HepG2 (cell line): ENCODE measurements at places on chromosomes 3 and 15. TPM values are rescaled to one million over a fixed set of nuclear protein-coding genes. Genes with fewer than 3 reads are reported as not detected.

GRCh38 chr15:41169781-41170180, 53.7 kb upstream of the INO80 start:
- DNase-seq: no peak

GRCh38 chr15:79615754-79616153, 183.6 kb downstream of the MINAR1 start:
- no peak for DNase-seq

GRCh38 chr3:58094657-58095056, 86.4 kb downstream of the FLNB start:
- DNase-seq: no peak

The KCNAB1 gene
- not detected in 2 replicates for total RNA-seq

DNA sequence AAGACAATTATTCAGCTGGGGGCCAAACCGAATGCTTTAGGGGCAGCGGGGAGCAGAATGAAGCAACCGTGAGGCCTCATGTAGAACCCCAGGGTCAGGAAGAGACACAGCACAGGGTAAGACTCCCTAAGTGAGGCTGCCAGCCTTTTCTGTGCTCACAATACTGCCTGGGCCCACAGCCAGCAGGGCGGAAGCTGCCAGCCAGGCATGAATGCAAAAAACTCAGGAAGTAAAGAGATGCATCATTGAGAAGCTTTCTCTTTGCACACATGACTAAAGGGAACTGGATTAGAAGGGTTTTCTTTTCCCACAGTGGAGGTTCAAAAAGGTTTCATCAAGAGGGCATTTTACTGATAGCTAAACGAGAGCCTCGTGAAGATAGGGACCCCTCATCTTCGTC, 33.3 kb downstream of the CA12 start:
- DNase-seq: no peak

The HACD2 gene
- total RNA-seq: 36.0 and 47.0 TPM in 2 replicates

The SOX14 gene
- total RNA-seq: not detected in 2 replicates

DNA sequence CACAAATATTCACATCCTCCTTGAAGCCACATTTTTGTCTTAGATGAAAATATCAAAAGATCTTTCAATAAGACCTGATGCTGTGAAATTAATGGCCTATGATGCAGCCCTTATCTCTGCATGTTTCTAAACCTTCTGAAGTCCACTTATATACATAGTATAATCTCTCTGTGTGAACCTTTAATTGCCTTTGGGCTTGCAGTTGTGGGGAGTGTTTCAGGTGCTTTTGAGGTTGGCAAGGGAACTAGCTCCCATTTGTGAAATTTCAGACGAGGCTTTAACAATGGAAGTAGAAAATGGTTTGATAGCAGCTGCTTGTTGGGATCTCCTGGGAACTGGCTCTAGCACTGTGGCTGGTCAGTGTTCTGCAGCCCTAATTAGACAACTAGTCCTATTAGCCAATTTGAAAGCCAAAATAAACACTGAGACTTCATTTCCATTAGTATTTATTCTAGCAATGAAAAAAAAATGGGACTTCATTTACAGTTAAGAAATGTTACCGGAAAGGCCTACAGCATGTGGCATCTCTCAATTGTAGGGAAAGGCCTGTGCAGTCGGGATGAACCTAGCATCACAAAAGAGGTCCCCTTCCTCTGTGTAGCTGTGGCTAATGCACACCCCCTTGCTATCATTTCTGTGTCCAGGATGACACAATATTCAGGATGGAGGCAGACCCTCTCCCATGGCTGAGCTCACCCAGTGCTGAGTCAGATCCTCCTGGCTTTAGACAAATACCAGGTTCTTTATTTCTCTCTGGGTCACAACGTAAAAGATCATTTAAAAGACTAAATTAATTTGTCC, 140.7 kb upstream of the TRIM42 start:
- no peak for DNase-seq

DNA sequence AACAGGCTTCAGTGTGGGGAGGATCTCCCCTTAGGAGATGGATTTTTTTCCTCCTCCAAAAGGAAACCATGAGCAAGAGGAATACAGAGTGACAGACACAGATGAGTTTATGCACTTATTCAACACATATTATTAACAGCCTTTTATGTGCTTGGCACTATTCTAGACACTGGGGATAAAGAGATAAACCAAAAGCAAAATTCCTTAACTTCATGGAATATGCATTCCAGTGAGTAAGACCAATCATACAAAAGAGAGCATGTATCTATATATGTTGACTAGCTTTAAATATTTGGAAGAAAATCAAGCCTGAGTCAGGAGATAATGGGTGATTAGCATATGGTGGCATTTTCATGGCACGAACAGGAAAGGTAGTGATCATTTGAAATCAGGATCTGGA, 284.4 kb upstream of the RASGRP1 start:
- DNase-seq: no peak

DNA sequence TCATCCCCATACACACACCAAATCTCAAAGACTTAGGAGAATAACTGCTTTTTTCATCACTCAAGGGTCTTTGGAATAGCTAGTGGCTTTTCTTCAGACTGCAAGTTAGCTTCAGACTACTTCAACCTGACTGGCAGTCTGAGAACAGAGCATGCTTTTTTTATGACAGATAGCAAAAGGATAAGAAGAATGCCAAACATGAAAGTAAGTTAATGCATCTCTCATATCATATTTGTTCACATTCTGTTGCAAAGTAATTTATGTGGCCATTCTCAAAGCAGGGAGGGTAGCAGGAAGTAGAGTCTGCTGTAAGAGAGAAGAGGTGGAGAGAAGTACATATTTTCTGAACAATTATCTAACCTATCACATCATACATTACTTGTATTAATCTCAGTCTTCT, 544.4 kb downstream of the ZPLD1 start:
- DNase-seq: no peak

DNA sequence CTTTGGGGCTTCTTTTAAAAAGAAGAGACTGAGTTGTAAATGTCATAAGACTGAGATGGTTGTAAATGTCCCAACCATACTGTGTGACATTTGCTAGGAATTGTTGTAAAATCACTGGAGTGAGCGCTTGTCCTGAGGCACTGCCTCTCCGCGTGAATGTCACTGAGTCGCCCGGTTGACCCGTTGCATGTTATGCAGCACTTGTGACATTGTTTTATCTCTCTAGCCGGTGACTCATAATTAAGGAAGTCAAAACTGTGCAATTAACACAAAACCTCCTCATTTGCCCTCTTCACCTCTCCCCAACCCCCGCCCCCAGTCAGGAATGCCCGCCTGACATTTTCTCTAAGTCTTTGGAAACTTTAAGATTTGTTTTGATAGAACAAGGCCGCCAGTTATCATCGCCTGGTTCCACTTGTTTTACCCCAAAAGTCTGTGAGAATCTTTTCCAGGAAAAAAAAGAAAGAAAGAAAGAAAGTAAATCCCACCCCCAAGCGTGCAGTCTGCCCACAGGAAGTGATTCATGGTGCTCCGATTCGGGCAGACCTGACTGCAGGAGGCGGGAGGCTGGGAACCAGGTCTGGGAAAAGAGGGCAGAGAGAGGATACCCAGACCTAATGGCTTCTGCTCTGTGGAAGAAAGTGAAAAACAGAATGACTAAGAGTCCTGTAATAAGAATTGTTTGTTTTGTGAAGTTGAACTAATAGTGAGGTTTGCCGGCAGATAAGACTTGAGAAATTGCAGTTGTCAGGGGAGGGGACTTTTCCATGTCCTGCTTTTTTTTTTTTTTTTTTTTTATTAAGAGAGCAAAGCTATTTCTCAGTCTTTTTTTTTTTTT, 84.8 kb downstream of the SMAD3 start:
- DNase-seq: peak; percentile 94

DNA sequence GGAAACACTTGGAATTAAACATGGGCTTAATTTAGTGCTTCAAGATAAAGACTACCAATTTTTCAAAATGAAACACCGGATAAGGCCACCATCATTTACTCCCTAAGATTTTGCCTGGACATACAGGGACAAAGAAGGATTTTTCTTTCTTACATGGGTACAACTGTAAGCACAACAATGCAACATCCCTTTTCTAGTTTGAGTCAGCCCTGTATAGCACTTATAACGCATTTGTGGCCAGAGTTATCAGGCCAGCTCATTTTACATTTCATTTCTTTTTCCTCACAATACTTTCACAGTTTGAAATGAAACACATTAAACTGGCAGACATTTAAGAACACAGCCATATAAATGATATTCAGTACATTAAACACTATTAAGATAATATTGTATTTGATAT, 9.8 kb upstream of the SUCNR1 start:
- no peak for DNase-seq

GRCh38 chr3:184525337-184526087, 36.1 kb upstream of the EPHB3 start:
- no peak for DNase-seq

GRCh38 chr3:42518800-42519567, 16.5 kb downstream of the VIPR1 start:
- no peak for DNase-seq

DNA sequence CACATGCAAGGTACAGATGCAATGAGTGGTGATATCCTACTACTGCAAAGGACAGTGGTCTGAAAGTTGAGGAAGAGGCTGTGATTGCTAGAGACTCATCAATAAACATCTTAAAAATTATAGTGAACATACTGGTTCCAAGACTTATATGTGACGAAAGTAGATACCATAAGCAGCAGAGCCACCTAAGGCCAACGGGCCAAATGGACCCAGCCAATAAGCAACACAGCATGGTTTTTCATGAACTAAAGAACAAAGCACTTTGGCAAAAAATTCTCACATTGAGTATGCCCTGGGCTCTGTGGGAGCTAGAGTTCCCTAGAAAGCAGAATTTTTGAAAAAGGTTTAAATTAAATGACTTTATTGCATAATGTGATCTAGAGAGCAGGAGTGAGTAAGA, 272.1 kb downstream of the SI start:
- no peak for DNase-seq

- DNase-seq: no peak
Observed at GRCh38 chr3:11349446-11349845, 77.2 kb downstream of the ATG7 start.

GRCh38 chr3:69320871-69321271, 65.0 kb downstream of the FRMD4B start:
- DNase-seq: no peak

DNA sequence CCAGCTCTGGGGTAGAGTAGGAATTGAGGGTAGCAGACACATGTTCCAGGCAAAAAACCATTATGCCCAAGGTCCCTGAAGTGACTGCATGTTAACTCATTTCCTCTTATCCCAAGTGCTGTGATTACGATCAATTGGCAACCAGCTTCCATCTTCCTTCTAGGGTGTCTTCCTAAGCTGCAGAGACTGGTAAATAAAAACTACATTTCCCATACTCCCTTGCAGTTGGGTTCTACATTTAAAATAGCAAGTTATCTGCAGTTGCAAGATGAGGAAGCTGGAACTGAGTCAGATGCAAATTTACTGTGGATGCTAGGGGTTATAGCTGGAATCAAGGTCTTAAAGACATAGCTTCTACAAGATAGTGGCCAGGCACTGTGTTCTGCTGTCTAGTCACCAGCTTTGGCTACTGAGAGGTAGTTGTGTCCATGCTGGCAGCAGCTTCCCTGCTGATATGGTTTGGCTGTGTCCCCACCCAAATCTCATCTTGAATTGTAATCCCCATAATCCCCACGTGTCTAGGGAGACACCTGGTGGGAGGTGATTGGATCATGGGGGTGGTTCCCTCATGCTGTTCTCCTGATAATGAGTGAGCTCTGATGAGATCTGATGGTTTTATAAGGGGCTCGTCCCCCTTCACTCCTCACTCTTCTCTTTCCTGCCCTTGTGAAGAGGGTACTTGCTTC, 51.3 kb upstream of the FBN1 start:
- DNase-seq: no peak

GRCh38 chr3:174243171-174243570, 616.0 kb upstream of the NAALADL2 start:
- no peak for DNase-seq

The AGTR1 gene
- total RNA-seq: 0.08 and 0.64 TPM in 2 replicates

The LRRIQ4 gene
- not detected in 2 replicates for total RNA-seq

GRCh38 chr3:137987723-137988122, 22.2 kb upstream of the CLDN18 start:
- DNase-seq: no peak

DNA sequence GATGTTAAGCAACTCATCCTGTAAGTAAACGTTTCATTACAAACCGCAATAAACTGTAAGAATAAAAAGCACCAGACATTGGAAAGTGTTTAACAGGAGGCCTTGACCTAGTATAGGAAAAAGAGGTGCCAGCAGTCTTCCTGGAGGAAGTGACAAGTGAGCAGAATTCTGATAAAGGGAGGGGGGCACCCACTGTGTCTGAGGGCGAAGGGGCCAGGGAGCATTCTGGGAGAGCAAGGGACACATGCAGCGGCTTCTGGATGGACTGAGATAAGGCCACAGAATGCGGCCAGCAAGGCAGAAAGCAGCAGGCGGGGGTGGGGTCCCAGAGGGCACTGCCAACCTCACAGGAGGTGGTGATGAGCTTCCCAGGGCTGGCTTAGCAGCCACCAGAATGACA, 80.2 kb downstream of the MTHFS start:
- no peak for DNase-seq

The EFHB gene
- 0.15 TPM in 1 of 2 replicates, not detected in the other for total RNA-seq

DNA sequence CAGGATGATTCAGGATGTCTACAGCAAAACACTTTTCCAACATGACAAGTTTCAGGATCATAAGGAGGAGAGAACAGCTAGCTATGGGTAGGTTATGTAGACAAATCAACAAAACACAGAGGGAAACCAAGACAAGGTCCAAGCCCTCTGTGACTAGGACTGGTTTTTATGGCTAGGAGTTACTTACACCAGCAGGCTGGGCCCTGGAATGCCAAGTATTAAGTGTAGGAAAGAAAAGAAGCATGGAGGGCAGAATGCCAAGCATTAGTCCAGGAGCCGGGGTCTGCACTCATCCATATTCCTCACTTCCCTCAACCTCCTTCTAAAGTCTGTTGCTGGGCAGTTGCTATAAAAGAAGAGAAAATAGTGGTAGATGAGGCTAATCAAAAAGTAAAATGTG, 35.3 kb upstream of the PPP2R3A start:
- no peak for DNase-seq

DNA sequence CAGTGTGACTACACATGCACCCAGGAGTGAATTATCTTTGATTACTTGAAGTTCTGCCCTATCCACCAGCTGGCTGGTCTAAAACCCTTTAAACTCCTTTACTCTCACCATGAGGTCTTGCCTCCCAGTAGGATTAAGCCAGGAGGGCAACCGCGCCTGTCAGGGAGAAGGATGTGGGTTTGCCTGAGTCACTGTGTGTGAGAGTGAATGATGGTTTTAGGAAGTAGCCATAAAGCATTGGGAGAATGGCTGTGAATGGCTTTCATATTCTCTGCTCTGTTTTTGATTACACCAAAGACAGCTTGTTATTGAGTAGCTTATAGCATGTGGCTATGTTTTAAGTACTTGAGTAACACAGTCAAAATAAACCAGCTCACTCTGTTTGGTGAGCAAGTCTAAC, 637.7 kb upstream of the TBL1XR1 start:
- DNase-seq: no peak

The SLC33A1 gene
- total RNA-seq: 23.2 and 32.1 TPM in 2 replicates

- no peak for DNase-seq
Observed at GRCh38 chr15:81812456-81812855, 233.4 kb downstream of the MEX3B start.

DNA sequence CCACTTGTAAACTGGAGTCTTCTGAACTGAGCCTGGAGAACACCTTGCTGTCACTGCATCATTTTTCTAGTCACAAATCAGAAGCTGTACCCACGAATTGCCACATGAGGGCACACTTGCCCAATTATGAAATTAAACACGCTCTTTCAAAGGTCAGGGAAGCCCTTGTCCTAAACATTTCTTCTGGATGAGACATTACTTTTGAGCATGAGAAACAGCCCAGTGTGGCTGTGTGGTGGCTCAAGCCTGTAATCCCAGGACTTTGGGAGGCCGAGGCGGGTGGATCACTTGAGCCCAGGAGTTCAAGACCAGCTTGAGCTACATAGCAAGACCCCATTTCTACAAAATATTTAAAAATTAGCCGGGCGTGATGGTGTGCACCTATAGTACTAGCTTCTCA, 27.5 kb upstream of the CFAP161 start:
- DNase-seq: peak; percentile 39
